ENCODE measurements at places on chromosomes 5 and 9.
A peak's percentile ranks its signal among the peaks of the same experiment; 100 is the strongest.

DNA sequence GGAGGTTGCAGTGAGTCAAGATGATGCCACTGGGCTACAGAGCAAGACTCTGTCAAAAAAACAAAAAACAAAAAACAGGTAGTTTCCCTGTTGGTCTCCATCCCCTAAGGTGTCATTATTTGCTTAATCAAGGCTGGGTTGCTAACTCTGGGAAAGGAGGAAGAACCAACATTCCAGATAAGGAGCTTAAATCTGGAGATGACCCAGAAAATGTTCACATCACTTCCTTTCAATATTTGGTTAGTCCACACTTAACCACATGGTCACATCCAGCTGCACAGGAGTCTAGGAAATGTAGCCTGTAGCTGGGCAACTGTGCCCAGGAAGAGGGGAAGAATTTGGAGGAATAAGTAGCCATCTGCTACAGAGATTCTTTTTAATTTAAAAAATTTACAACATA, 25.9 kb upstream of the MEGF9 start:
- DNase-seq = no peak

DNA sequence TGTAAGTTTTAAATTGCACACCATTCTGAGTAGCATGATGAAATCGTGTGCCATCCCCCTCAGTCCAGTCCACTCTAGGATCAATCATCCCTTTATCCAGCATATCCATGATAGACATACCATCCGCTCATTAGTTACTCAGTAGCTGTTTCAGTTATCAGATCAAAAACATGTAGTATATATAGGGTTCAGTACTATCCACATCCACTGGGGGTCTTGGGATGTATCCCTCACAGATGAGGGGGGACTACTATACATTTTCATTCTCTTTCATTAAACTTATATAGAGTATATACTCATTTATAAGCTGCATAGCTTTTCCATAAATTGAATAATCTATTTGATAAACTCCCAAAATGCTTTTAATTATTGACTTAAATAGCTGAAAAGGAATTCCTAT, 67.6 kb downstream of the MEIKIN start:
- DNase-seq = no peak

GRCh38 chr9:114588651-114589526, 1.3 kb downstream of the ATP6V1G1 start:
- DNase-seq = no peak

GRCh38 chr5:21071986-21072385, 1084.0 kb upstream of the CDH18 start:
- DNase-seq = no peak

DNA sequence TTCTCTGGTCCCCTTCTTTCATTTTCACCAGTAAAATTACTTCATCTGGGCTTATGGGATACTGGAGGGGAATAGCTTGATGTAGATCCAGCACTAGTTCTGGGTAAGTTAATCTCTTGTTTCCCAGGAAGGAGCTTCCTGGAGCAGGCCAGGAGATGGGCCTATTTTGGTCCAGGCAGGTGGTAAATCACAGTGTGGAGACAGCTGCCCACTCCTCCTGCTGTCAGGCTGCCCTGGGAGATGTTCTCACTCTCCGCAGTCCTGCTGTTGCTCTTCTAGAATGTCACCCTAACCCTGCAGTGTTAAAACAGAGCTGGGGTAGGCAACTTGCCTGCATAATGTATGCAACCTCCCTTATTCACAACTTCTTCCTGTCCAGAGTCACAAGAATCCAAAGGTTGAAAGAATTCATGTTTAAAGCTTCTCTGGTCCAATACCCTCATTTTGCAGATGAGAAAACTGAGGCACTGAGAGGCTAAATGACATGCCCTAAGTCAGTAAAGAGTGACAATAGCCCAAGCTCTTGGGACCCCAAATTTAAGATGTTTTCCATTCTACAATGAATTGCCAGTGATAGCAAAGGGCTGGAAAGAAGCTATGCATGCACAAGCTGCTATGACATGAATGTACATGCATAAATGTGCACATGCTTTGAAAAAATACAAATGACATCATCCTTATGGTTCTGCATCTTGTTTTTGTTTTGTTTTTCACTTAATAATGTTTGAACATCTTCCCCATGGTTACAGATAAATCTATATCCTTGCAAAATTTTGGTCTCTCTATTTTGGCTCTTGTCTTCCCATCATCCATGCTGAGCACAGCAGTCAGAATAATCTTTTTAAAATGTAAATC, 71.8 kb upstream of the ADRA1B start:
- DNase-seq = no peak

DNA sequence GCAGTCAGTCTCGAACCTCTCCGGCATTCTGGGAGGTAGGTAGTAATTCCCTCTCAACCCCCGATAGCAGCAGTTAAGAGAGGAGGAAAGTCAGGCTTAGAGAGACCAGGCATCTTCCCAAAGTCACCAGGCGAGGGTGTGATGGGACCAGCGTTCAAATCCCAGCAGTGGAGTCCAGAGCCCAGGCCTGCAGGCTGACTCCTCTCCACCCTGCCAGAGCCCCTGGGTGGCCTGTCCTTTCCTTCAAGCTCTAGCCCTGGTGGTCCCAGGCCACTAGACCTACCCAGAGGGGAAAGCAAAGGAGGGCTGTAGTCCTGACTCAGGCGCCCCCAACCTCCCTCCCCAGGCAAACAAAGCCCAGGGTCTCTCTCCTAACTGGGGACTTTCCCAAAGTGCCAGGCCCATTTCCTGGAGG, 4.2 kb upstream of the NR5A1 start:
- no peak for DNase-seq

- DNase-seq = no peak
Measured at GRCh38 chr9:69549310-69550202, 122.6 kb downstream of the APBA1 start.

- DNase-seq = no peak
Measured at GRCh38 chr5:169216866-169217265, 84.1 kb downstream of the SLIT3 start.

DNA sequence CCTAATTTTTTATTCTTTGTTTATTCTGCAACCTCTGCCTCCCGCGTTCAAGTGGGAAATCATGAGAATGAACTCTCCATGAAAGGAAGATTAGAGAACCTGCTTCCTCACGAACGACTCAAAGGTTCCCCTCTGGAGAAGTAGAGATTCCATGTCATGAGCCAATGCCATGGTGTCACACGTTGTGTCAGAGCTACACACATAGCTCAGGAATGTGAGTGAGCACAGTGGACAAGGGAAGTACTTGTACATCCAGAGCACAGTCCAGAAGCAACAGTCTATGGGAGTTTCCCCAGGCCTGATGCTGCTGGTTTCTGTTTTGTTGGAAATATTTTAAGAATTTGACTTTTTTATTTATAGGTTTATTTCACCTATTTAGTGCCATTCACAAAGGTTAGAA, 26.8 kb upstream of the PPP2CA start:
- DNase-seq = no peak

DNA sequence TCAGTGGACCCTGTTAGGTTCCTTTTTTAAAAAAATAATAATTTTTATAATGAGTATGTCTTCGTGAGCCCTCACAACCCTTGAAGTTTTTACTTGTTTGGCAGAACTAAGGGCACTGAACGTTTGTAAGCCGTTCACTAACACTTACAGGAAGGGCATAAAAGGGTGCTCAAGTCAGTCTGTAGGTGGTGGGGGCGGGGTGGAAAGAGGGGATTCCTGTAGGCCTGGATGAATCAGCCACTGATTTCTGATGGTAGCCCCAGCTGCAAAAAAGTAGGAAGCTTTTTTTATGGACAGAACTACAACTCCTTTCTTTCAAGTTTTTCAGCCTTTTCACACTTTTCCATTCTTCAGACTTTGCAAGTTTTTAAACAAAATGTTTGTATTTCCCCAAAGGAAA, 35.8 kb downstream of the PIK3R1 start:
- no peak for DNase-seq

DNA sequence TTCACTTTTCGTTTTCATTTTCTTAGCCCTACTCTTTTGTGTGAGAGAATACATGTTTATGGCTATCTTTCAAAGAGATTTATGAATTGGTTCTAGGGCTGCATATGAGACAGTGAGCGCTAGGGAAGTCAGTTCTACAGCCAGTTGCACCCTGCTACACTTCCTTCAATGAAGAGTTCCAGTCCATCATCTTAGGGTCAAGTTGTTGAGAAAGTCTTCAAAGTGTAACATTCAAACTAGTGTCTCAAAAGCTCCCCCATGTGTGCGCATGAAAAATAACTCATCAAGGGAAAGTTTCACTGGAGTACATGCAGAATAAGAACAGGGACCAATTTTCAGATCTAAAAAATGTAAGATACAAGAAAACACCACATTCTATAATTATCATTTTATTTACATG, 317.2 kb downstream of the DEPDC1B start:
- DNase-seq = no peak

GRCh38 chr9:69121155-69122081, 52.7 kb upstream of the TJP2 start:
- DNase-seq = peak; percentile 38

DNA sequence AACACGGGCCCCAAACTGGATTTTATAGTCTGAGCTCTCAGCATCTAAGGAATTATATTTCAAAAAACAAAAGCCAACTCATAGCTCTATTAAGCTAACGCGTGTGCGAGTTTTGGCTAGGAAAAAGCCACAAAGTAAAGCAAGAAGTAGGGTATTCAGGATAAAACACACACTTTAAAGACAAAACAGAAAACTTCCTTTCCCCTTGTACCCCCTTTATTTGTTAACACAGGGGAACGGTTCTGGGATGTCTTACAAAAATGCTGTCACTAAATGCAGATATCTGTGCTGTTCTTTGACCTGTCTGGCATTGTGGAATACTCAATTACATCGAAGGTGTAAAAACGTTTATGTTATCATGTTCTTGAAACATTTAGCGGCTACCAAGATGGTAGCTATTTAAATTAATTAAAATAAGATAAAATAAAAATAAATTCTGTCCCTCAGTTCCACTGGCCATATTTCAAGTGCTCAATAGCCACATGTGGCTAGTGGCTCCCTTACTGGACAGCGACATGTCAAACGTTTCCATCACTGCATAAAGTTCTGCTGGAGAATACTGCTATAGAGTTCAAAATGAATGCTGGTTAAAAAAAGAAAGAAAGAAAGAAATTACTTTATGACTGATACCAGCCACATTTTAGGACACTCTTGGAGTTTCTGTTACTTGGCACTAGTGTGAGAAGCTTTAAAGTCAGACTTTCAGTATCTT, 7.2 kb upstream of the MEF2C start:
- no peak for DNase-seq

DNA sequence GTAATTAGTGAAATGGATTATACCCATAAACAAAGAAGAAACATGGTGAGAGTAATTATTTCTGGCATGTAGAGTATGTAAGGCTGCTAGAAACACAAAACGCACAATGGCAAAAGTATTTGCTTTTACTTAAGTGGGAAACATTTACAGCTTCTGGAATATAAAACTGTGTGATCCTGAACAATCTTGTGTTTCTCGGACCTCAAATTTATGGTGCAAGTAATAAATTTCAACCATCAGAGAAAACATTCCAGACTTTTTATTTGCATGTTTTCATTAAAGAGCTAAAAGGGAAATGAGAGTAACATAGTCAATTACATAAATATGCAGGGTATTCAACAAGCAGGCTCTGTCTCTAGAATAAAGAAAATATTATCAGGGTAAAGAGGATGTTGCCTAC, 17.2 kb upstream of the PRR16 start:
- no peak for DNase-seq

DNA sequence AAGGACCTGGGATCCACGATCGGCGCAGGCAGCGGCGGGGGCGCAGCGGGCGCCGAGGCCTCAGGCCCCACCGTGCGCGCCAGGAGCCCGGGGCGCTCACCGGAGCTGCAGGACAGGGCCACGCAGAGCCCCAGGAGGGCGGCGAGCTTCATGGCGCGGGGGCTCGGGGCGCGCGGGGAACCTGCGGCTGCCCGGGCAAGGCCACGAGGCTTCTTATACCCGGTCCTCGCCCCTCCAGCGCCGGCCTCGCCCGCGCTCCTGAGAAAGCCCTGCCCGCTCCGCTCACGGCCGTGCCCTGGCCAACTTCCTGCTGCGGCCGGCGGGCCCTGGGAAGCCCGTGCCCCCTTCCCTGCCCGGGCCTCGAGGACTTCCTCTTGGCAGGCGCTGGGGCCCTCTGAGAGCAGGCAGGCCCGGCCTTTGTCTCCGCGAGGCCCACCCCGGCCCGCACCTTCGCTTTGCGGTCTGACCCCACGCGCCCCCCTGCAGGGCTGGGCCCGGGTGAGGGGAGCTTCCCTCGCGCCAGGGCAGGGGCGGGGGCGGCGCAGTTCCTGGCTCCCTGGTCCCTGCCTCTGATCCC, at the start of gene SCGB3A1:
Gene SCGB3A1, minus strand, starts transcription at position 189 of the 577 bp plus-strand sequence. Its CDS starts 37 bp downstream, at position 152.
- DNase-seq = no peak

- DNase-seq = no peak
Measured at GRCh38 chr5:1908931-1909330, 26.2 kb upstream of the IRX4 start.

GRCh38 chr5:168879929-168880328, 300.8 kb upstream of the PANK3 start:
- DNase-seq = no peak

- DNase-seq = no peak
Measured at GRCh38 chr5:38535248-38535750, 21.1 kb downstream of the LIFR start.

DNA sequence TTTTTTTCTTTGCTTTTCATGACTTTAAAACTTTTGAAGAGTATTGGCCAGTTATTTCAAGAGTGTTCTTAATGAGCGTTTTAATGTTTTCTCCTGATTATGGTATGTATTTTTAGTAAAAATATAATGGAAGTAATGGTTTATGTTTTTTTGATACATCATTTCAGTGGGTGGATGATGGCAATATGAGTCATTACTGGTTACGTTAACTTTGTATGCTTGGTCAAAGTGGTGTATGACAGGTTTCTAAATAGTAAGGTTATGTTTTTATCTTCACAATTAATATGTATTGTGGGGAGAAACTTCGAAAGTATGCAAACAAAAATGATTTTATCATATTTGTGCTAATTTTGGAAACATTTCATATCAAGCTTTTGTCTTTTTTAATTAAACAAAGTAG, 176.7 kb upstream of the PRDM9 start:
- DNase-seq = no peak

- no peak for DNase-seq
Measured at GRCh38 chr5:137688210-137688840, 47.6 kb downstream of the KLHL3 start.

DNA sequence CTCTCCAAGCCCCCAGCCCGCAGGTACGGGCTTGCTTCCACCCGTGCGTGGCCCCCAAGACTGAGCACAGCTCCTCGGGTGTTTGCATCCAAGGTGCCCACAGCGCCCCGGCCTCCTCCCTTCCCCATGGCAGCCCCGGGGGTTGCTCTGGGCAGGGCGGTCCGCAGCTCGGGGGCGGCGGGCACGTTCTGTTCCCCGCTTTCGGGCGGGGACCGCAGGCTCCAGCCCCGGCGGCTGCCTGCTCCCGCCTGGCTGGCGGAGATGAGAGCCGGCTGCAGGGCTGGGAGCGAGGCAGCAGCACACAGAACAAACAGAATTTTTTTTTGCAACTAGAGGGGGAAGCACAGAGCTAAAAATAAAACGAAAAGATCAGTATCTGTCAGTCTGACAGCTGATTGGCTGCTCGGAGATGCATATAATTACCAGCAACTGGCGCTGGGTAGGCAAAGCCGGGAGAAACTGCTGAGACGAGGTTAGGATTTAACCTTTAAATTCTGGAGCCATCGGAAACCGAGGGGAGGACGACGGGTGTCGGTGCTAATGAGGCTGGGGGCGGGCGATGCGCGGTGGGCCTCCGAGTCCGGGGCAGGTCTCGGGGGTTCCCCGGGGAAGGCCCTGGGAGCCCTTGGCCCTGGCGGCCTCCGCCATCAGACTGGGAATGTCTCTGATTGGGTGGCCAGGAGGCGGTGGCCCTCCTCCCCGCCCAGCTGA, 142.7 kb upstream of the IER5L start:
- DNase-seq = no peak

All from D721Med (cell line).